ENCODE measurements at places on chromosomes 7 and 10.

DNA sequence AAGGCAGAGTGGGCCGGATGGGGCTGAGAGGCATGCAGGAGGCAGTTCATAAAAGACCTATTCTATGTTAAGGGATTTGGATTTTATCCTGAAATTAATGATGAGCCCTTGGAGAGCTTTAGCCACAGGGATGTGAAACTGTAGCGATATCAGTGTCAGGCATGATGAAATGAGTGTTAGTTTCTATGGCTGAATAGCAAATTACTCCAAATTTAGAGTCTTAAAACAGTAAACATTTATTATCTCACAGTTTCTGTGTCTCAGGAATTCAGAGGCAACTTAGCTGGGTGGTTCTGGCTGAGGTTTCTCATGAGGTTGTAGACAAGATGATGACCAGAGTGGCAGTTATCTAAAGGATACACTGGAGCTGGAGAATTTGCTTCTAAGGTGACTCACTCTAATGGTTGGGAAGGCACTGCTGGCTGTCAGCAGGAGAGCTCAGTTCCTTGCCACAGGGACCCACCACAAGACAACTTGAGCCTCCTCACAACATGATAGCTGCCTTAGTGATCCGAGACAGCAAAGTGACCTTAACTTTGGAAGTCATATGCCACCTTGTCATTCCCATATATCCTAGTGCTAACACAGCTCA, 36.7 kb upstream of the SFTPD start:
- H3K27me3 ChIP-seq, result peaks cover 34% of the 10 kb centered on the region
- H3K4me3 ChIP-seq, result no peak overlapping the region
- H3K4me1 ChIP-seq, result peaks cover 1% of the 10 kb centered on the region
- peaks cover 1% of the 10 kb centered on the region for H3K36me3 ChIP-seq

DNA sequence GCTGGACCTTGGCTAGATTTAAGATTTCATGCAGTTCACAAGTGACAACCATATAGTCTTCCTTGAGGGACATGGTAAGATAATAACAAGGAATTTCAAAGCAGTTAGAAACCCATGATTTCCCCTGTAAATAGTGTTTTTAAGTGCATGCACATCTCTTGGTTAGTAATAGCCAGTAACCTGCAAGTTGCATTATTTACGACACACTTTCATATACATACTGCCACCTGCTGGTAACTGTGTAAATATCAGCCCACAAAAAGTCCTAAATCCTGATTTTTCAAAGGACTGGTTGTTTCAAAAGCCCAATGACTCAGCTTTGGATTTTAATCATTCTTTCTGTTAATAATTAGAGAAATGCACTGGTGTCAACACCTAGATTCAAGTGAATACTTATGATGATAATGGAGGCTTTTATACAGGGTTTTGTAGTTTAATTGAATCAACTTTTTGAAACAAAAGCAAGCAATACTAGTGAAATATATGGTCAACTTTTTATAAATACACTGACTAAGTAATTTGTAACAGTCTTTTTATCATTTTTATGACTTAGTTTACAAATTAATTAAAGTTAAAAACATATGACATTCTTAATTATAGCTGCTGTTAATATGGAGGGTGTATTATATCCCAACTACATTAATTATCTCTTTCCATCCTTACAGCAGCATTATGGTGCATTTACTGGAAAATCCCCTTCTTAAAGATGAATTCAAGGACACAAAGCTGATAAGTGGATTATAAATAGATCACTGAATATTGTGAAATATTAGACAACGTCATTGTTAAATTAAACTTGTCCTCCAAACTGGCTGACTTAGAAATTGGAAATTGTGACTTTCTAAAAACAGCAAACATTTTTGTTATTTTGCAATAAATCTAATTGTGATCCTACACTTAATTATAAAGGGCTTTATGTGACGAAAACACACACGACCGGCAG, 367.7 kb upstream of the SEMA3D start:
- H3K4me1 ChIP-seq, result peaks cover 2% of the 10 kb centered on the region
- H3K27ac ChIP-seq, result no peak overlapping the region
- DNase-seq, result no peak
- H3K36me3 ChIP-seq, result no peaks in the 10 kb centered on the region
- H3K27me3 ChIP-seq, result no peaks in the 10 kb centered on the region

- H3K36me3 ChIP-seq, result peaks cover 5% of the 10 kb centered on the region
- no peaks in the 10 kb centered on the region for H3K27me3 ChIP-seq
- H3K4me3 ChIP-seq, result no peak overlapping the region
- no peak overlapping the region for H3K27ac ChIP-seq
These were observed 238.8 kb downstream of the FANK1 start for GRCh38 chr10:126135177-126135576.

DNA sequence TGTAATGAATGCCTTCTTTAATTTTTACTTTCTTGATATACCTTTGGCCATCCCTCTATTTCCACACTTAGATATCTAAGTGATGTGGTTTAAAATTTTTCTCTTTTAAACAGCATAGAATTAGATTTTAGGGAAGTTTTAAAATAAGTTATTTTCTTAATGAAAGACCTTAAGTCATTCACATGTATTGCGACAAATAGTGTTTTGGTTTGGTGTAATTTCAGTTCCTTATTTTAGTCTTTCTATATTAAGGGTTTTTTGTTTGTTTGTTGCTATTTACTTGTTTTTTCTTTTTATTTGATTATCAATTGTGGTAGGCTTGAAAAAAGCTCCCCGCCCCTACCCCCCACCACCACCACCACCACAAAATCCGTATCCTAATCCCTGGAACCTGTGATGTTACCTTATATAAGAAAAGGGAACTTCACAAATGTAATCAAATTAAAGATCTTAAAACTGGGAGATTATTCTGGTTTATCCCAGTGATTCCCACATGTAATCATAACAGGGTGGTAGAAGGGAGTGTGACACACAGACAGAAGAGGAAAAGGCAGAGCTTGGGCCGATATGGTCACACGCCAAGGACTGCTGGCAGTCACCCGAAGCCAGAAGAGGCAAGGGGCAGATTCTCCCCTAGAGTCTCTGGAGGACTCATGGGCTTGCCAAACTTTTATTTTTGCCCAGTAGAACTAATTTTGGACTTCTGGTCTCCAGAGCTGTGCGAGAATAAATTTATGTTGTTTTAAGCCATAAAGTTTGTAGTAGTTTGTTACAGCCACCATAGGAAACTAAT, 149.7 kb downstream of the NPSR1 start:
- no peak overlapping the region for H3K27ac ChIP-seq
- DNase-seq, result no peak
- no peak overlapping the region for H3K4me3 ChIP-seq
- peaks cover 18% of the 10 kb centered on the region for H3K27me3 ChIP-seq
- H3K36me3 ChIP-seq, result no peaks in the 10 kb centered on the region

DNA sequence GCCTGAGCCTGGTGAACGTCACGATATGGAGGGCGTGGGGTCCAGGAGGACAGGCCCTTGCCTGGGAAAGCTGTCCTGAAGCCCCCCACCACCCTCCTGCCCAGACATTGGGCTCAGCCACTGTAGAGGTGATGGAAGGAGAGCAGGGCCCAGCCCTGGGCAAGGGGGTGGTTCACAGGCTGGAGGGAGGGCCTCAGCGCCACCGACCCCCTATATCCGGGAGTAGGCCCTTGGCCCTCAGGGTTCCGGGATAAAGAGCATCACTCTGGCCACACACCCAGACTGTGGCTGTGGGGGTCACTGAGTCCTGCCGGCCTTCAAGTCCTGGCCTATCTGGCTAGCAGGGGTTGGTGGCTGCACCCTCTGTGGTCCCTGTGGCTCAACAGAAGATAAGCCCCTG, 55.3 kb upstream of the GTF2IRD1 start:
- no peaks in the 10 kb centered on the region for H3K4me1 ChIP-seq
- H3K27me3 ChIP-seq, result no peaks in the 10 kb centered on the region

Measured in osteocyte (in vitro differentiated cells).